NK-92 treated with Interleukin-12 subunit alpha and Interleukin-12 subunit beta, amount 100 ng/mL, for 24 hours (cell line): ENCODE measurements at places on chromosomes 12 and 14.

- DNase-seq = no peak
Measured at GRCh38 chr14:72898448-72898847, 4.5 kb upstream of the DPF3 start.

DNA sequence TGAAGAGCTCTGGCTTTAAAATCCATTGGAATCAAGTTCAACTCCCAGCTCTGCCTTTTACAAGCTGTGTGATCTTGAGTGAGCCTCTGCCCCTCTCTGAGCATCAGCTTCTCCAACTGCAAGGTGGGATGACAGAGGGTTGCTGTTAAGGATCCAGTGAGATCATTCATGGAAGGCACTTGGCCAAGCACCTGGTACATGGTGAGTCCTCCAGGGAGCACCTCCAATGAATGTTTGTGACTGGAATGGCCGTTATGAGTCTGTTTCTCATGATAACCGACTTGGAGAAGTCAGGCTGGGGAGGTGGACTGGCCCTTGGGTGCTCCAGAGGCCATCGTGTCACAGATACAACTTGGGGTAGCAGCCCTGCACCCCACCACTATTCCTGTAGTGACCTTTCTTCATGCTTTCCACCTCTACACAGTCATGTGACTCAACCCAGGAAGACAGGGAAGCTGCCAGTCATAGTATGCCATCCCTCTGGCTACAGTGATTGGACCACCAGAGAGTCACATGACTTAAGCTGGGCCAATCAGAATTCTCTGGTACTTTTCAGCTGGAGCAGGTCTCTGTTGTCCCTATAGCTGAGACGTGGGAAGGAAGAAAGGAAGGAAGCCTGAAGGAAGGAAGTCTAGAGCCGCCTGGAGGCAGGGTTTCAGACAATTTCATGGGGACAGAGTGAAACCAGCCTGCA is 146.5 kb upstream of the MYL2 start:
- DNase-seq = no peak

DNA sequence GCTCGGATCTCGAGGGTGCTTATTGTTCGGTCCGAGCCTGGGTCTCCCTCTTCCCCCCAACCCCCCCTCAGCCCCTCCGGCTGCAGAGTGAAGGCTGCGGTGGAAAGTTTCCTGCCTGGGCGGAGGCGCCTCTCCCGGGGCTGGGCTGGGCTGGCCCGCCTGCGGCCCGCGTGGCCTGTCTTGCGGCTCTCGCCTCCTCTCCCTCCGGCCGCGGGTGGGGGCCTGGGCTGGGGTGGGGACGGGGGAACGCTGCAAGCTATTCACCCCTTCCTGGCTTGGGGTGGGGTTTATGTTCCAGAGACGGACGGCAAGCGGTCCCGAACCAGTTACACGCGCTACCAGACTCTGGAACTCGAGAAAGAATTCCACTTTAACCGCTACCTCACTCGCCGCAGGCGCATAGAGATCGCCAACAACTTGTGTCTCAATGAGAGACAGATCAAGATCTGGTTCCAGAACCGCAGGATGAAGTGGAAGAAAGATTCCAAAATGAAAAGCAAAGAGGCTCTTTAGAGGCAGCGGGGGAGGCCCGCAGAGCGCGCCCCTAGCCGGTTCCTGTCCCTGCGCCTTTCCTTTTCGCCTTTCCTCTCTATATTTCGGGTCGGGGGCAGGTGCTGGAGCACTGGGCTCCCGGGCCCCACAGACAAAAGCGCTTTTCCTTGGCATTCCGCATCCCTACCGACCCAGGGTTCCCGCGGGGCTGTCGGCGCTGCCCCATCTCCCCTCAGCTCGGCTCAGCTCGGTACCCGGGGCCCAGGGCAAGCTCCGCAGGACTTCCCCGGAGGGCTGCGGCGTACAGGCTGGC is 1.3 kb downstream of the HOXC5 start:
- DNase-seq = no peak

- no peak for DNase-seq
Measured at GRCh38 chr14:48615618-48616017, 940.2 kb upstream of the MDGA2 start.

- no peak for DNase-seq
Measured at GRCh38 chr14:34180869-34181268, 230.0 kb upstream of the EGLN3 start.

DNA sequence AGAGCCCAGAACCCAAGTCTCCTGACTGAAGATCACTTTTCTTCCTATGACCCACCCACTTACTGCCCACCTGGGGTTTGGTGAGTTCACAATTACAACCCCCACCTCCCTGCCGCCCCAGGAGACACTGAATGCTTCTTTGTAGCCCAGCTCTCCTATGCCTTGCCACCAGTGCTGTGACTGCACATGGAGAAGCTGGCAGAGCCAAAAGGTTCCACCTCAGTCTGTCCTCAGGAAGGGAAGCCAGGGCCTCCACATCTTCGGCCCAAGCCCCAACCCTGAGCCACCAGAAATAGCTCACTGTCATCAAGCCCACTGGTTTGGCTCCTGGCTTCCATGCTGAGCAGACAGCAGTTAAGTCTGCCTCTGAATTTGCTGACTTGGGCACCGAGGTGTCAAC is 25.6 kb downstream of the OTUB2 start:
- DNase-seq = no peak

DNA sequence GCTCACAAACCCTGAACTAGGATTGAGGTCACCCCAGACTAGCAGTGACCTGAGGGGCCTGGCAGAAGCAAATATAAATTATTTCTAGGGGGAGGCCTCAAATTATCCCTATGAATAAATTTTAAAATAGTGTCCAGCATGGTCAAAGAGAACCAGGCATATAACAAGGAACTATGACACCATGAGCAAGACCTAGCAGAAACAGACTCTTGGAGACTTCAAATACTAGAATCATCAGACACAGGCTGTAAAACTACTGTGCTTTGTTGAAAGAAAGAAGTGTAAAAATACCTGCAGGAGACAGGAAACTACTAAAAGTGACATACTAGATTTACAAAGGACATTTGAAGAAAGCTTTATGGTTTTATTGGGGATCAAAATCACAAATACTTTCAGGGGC is 3.2 kb upstream of the BCL7A start:
- DNase-seq = no peak

DNA sequence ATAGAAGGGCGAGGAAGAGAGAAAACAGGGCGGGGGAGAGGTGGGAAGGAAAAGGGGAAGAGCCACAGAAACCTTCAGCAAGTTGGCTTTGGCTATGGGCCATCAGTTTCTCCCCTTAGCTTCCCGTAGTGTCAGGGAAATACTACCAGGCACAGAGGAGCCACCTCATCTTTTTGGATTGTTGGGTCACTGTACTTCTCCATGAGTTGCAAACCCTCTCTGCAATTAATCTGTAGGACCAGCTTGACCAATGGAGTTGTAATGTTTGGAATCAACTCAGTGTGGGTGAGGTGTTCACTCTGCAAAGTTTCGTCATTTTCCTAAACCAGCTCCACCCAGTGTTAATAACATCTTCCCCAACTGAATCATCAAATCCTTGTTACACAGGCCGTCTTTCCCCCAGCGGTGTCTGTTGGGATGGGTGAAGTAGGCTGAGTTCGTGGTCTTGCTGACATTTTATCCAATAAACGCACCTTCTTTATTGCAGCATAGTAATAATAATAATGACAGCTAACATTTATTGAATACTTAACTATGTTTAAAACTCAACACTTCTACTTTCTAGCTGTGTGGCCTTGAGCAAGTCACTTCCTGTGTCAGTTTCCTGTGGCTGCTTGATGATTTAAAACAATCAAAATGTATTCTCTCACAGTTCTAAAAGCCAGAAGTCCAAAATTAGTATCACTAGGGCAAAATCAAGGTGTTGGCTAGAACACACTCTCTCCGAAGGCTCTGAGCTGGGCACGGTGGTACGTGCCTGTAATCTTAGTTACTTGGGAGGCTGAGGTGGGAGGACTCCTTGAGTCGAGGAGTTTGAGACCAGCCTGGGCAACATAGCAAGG is 8.1 kb upstream of the GLTP start:
- peak; percentile 34 for DNase-seq

DNA sequence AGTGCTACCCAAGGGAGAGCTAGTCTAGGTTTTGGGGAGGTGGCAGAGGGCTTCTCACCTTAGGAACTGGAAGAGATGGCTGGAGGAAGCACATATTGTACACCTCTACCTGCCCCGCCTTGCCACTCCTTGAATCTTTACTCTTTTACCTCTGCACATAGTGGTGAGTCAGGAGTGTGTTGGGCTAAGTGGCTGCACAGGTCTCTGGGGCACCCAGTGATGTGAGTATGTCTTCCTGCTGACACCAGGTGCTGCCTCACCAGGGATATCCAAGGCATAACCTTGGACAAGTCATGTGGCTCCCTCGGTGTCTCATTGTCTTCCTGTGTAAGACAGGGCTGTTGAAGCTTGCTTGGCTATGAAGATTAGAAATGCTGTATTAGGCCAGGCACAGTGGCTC is 19.8 kb upstream of the CABP1 start:
- no peak for DNase-seq

DNA sequence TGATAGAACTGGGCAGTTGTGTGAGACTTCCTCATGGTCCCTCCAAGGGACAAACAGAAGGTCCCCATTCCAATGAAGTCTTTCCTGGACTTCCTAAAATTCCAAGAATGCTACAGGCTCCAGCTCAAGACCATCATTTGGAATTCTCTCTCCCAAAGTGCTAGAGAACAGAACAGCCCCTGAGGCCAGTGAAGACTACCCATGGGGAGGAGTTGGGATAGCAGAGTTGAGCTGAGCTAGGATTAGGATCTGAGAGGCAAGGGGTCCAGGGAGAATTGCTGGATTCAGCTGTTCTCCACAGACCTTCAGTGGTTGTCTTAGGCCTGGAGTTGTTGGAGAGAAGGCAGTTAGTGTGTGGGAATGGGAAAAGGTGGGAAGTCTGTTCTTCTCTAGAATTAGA is 10.8 kb downstream of the KRT1 start:
- no peak for DNase-seq

DNA sequence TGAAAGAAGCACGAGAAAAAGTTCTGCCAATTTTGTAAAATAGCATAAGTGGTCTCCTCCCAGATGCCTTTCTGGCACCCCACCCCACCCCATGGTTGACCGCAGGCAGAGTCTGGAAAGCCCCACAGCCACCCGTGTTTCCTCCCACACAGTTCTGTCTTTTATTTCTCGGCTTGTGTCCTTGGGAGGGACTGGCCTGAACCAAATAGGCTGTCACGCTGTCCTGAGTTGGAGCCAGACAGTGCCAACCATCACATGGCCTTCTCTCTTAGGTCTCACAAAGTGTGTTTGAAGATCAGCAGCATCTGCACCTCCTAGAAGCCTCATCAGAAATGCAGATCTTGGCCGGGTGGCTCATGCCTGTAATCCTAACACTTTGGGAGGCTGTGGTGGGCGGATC is 10.2 kb upstream of the LTA4H start:
- no peak for DNase-seq

- DNase-seq = no peak
Measured at GRCh38 chr14:89746654-89747053, 207.9 kb downstream of the EFCAB11 start.

- DNase-seq = no peak
Measured at GRCh38 chr12:74120644-74121043, 417.0 kb upstream of the ATXN7L3B start.

- no peak for DNase-seq
Measured at GRCh38 chr14:36682338-36682737, 20.7 kb downstream of the PAX9 start.

DNA sequence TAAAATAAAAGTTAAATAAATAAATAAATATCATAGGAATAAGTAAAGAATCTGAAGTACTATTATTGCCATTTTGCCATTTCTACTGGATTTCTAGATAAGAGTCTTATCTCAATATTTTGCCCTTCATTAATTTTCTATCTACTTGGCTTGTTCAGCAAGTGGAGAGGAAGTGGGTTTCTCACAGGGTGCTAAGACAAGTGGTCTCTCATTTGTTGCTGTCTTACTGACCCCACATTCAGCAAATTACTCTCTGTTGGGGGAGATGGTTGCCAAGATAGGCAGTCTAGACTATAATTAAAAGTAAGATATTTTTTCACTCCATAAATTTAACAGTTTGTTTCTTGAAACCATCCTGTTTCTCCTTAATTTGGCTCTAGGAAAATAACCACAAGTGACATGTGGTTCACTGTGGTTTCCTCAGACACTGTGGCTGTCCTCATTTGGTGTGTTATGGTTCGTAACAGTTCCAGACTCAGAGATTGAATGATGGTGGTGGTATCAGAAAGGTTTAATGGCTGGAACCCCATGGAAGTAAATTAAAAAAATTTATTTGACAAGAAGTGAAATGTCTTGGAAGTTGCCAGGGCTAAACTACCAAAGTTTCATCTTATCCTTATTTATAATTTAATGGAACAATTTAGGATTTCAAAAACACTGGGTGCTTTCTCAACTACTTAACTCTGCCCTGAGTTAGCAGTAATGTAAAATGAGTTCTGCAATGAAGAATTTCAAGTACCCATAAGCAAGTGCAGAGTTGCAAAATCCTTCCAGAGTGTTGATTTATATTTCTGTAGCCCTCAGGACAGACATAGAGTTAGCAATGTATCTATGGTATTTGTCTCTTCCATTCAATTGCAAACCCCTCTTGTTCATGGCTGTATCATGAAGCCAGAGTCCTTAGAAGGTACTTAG is 214.8 kb downstream of the MSRB3 start:
- no peak for DNase-seq

GRCh38 chr14:73238424-73238852 is 1.1 kb downstream of the PAPLN start:
- DNase-seq = no peak

- DNase-seq = no peak
Measured at GRCh38 chr12:99121546-99121945, 476.5 kb downstream of the APAF1 start.

- no peak for DNase-seq
Measured at GRCh38 chr14:59474172-59474571, 9.0 kb upstream of the GPR135 start.

GRCh38 chr14:21557084-21557901 is 22.6 kb downstream of the OR10G3 start:
- DNase-seq = peak; percentile 31

- DNase-seq = no peak
Measured at GRCh38 chr12:12505544-12506495, 56.8 kb downstream of the DUSP16 start.

GRCh38 chr12:109169262-109169661 is 52.9 kb downstream of the ACACB start:
- no peak for DNase-seq

DNA sequence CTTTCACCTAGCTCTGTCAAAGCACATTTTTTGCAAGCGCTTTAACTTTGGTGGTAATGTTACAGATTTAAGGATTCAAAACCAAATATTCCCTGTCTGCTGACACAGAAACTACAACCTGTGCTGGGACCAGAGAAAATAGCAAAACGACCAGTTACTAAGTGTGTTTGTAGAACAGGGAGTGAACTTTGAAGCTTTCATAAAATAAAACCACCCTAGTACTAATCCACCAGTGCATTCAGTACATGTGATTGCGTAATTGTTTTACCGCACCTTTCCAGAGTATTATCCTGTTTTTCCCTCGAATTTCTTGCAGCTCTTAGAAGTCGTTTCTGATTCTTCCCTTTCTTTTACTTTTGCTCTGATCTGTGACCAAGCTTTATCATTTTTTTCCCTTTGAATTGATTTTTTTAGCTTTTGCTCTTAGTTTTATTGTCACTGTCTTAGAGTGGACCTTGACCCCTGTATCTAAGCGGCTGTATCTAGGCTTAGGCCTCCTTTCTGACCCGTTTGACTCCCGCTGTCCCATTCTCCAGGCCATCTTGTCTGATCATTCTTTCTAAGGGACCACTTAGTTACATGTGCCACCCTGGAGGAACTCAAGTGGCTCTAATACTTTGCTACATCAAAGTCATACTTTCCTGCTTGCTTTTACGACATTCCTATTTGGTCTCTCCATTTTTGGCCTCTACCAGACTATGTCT is 429.4 kb downstream of the PCNX1 start:
- DNase-seq = no peak

- DNase-seq = no peak
Measured at GRCh38 chr14:50225974-50226297, 5.4 kb downstream of the SOS2 start.
